ENCODE measurements at places on chromosomes 4 and X.

- H3K27ac ChIP-seq, result no peak overlapping the region
- no peak overlapping the region for H3K4me3 ChIP-seq
- H3K27me3 ChIP-seq, result no peaks in the 10 kb centered on the region
- no peaks in the 10 kb centered on the region for H3K4me1 ChIP-seq
- no peaks in the 10 kb centered on the region for H3K36me3 ChIP-seq
Observed at GRCh38 chr4:87258677-87259076, 38.3 kb upstream of the KLHL8 start.

DNA sequence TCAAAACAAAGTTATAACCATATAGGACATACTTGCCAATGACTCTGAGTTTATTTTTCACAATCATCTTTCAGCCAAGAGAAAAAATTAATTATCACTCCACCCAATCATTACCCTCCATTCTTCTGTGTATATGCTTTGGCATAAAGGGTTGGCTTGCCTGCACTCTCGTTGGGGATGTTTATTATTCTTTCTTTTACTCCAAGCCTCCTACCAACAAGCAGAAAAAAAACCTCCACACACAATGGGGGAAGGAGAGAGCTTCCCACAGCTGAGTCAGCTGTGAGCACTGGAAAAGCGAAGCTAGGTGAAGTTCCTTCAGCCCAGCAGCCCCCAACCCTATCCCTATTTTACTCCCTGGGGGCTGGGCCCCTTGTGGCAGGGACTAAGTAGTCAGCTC, 1.5 kb downstream of the OPHN1 start:
- H3K4me1 ChIP-seq, result no peaks in the 10 kb centered on the region
- no peak overlapping the region for H3K4me3 ChIP-seq
- H3K27me3 ChIP-seq, result peaks cover 40% of the 10 kb centered on the region
- no peak for DNase-seq

DNA sequence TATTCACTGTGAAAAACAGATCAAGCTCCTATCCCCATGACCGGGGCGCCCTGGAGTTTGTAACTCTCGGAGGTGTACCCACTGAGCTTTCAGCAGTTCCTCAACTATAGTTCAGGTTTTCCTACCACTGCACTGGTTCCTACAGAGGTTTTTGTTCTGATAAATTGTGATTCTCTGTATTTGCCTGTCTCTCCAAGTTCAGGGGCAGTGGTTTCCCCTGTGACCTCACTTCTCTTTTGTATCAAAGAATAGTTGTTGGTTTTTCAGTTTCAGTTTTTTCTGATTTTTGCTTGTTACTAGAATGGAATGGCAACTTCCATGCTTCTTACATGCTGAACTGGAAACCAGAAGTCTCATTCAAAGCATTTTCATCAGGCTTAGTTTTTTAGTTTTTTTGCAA, 56.8 kb upstream of the PLS3 start:
- no peaks in the 10 kb centered on the region for H3K27me3 ChIP-seq
- no peaks in the 10 kb centered on the region for H3K36me3 ChIP-seq
- no peaks in the 10 kb centered on the region for H3K4me1 ChIP-seq
- no peak overlapping the region for H3K27ac ChIP-seq
- no peak for DNase-seq
- no peak overlapping the region for H3K4me3 ChIP-seq

DNA sequence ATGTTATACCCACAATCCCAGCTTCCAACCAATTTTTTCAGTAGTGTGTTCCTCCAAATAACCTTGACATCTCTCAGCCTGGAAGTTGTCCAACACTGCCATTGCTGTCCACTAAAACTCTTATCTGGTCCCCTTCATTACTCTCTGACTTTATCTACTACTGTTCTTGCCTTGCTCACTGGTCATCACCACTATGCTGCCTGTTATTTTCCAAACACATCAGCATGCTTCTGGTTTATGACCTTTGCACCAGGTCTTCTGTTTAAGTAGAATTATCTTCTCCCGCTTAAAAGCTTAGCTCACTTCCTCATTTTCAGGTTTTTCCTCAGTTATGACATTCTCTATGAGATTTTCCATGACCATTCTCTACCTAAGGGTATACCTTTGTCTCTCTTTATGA, 5.5 kb downstream of the ELMOD2 start:
- H3K36me3 ChIP-seq, result peaks cover 19% of the 10 kb centered on the region
- no peak overlapping the region for H3K27ac ChIP-seq
- no peak overlapping the region for H3K4me3 ChIP-seq
- no peak for DNase-seq
- H3K4me1 ChIP-seq, result peaks cover 7% of the 10 kb centered on the region

DNA sequence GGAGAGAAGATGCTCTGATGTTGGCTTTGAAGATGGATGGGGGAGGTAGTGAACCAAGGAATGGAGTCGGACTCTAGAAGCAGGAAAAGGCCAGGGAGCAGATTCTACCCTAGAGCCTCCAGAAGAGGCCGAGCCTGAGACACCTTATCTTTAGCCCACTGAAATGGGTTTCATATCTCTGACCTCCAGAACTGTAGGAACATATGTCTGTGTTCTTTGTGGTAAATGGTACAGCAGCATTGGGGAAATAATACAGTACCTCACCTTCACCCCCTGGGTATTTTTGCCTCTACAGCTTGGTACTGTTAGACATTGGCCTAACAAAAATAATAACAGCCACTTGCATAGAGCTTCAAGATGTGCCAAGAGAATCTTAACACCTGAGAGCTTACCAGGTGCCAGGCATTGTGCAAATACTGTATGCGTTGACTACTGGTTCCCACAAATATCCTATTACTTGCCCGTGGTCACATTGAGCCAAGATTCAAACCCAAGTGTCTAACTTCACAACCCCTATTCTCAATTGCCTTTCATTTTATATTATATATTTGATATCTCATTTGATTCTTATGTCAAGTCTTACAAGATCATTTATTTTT, 57.0 kb upstream of the PGM2 start:
- no peaks in the 10 kb centered on the region for H3K36me3 ChIP-seq
- peaks cover 1% of the 10 kb centered on the region for H3K27me3 ChIP-seq
- H3K4me1 ChIP-seq, result peaks cover 6% of the 10 kb centered on the region
- no peak overlapping the region for H3K4me3 ChIP-seq

DNA sequence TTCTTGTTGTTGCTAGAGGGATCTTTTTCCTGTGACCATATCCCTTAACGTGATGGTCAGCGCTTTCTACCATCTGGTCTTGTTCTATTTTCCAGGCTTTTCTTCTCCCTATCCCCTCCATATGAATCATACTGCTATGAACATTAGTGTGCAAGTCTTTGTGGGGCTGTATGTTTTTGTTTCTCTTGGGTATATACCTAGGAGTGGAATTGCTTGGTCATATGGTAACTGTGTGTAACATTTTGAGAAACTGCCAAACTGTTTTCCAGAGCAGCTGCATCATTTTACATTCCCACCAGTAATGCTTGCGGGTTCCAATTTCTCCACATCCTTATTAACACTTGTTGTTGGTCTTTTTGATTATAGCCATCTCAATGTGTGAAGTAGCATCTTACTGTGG, 121.4 kb downstream of the SPRY1 start:
- H3K27ac ChIP-seq, result no peak overlapping the region
- no peaks in the 10 kb centered on the region for H3K36me3 ChIP-seq
- H3K4me3 ChIP-seq, result no peak overlapping the region

Data from activated T-helper 2 cell treated with anti-CD3 and anti-CD28 coated beads, Interferon-gamma antibody, Interleukin-2, Interleukin-4, amounts not matched to agents 10 μg/mL and 5 μg/mL and 100 μg/mL, durations not matched to agents 14 hours and 24 hours and 36 hours (primary cell).